Chondrocyte (in vitro differentiated cells): ENCODE measurements at places on chromosomes 11 and 22. TPM values are rescaled to one million over a fixed set of nuclear protein-coding genes. Genes with fewer than 3 reads are reported as not detected.

GRCh38 chr11:72634016-72634415 is 40.2 kb downstream of the PDE2A start:
- DNase-seq: no peak

- DNase-seq: peak; percentile 83
Measured at GRCh38 chr22:46528121-46528610, 9.3 kb downstream of the CELSR1 start.

DNA sequence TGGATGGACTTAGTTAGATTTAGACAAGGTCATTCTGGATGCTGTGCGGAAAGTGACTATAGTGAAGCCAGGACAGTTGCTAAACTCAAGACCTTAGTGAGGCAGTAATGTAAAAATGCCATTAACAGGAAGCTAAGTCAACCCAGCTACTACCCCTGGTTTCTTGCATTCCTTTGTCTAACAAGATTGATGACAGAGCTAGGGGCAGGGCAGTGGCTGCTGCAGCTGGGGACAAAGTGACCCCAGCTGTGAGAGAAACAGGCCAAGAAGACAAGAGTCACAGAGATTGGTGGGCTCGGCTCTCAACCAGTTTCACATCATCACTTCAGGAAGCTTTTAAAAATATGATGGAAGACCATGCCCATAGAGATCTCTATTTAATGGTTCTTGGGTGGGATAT is 110.4 kb upstream of the POU2AF2 start:
- no peak for DNase-seq

DNA sequence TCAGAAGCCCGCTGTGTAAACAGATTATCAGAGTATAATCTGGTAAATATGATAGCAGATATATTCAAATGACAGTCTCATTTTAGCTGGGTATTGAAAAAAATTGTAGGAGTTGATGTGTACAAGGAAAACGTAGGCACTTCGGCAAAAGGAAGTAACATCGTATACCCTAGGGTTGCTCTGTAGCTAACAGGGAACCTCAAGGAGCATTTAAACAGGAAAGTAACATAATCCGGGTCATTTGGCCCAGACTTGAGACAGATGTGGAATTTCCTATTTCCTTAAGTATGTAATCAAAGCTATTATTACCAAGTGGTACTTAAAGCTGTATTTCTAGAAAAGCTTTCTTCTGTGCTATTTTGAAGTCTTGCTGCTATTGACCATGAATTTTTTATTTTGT is 215.6 kb downstream of the DDX10 start:
- DNase-seq: no peak

DNA sequence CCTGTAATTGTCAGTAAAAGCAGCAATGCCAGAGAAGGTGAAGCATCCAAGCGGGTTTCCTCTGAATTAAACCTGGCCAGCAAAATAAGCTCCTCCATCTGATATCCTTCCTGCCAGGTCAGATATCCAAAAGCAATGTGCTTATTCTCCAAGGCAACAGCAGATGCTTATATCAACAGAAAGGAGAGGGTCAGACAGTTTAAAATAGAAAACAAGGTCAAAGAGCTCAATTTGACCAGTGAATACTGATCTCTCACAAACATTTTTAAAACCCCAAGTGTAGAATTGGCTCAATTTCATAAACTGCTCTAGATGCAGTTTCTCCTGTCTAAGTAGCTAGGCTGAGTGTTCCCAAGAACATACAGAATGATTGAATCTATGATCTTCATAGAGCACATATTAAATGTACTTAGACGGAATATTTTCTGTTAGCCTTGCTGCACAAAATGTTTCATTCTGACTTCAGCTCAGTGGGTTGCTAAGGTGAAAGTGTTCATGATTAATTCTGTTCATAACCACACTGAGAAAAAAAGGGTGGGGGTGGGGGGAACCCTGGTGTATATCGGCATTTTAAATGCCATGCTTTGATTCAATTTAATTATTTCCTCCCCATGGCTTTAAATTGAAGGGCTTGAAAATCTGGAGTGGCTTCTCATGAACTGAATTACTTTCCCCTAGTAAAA is 174.2 kb upstream of the ARHGAP20 start:
- DNase-seq: no peak

DNA sequence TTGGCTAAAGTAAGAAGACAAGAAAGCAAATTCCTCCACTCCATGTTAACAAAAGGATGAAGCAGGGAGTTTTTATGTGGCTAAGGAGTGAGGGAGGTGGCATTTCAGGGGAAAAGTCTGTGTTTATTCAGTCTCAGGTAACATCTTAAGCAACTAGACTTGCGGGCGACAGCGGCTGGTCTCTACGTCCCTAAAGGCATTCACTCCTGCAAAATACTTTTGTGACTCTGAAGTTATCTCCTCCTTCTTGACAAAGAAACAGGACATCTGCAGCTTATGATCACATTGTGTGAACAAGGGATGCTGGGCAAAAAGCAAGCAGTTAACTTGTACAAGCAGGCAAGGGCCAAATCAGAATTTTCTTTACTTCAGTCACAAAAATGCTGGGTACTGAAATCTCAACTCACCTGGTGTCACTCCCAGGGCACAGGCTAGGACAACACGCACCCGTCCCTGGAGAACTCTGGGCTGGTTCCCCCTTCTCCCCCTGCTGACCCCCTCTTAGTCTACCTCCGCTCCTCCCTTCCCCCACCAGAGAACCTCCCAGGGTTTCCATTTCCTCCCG is 38.3 kb downstream of the IGLL5 start:
- no peak for DNase-seq

- DNase-seq: no peak
Measured at GRCh38 chr11:60222141-60222540, 20.8 kb downstream of the MS4A4E start.

KRTAP5-11 gene
- not detected in 3 replicates for total RNA-seq

TEX54 gene
- total RNA-seq: 0.65 TPM in 1 of 3 replicates, not detected in the others

C11orf87 gene
- 0.05 to 0.36 TPM (median 0.15 TPM) in 3 replicates for total RNA-seq

OOSP3 gene
- total RNA-seq: not detected in 3 replicates
